ENCODE measurements at places on chromosomes 7 and 10.
A peak's percentile ranks its signal among the peaks of the same experiment; 100 is the strongest.

GRCh38 chr7:106472741-106473140 lies 188.0 kb upstream of the NAMPT start:
- no peak for DNase-seq

DNA sequence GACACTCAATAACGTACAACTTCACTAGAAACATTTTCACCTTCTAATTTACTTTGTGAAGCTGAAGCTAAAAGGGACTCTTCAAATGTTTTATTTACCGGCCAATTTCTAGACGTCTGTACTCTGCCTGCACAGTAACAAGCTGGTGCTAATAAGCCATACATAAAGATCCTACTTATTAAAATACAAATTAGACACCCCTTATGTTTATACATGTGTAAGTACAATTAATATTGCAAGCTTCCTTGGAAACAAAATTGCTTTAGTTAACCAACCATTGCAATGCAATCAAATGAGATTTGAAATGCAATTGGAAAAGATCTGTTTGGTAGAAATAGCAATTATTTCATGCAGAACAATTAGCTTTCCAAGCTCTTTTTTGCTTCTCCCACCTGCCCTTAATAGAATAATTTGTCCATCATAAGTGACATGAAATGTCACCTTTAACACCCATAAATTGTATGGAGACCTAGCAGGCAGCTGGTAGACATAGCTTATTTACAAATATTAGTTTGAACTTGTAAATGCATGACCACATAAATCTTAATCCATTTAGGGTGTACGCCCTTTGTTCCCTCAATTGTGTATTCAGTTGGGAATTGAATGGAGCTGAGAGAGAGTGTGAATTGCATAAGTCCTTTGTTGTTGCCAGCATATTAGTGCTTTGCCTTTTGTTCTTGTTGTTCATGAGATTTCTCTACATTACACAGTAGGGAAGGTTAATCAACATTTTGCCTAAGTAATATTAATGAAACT lies 277.1 kb downstream of the CACNA2D1 start:
- DNase-seq = no peak

GRCh38 chr10:102514487-102515311 lies 10.9 kb downstream of the SUFU start:
- DNase-seq = no peak

DNA sequence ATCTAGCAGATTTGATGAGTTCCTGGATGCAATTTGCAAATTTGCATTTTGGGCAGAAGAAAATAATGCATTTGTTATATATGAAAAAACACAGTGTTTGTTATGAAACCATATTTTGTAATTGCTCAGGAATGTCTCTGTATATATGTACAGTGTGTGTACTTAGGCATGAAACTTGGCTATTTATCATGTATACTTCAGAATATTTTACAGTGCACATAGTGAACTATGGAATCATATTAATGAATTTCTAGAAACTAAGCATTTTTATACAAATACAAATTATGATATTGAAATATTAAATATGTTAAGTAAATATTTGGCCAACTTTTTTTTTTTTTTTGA lies 107.5 kb downstream of the TWIST1 start:
- DNase-seq = no peak

- DNase-seq = peak; percentile 83
These were observed at the start of gene SLC37A3 for GRCh38 chr7:140397784-140398750. Gene SLC37A3, minus strand, starts transcription at chr7:140398530. Its CDS starts 16,004 bp downstream, at chr7:140382526.

DNA sequence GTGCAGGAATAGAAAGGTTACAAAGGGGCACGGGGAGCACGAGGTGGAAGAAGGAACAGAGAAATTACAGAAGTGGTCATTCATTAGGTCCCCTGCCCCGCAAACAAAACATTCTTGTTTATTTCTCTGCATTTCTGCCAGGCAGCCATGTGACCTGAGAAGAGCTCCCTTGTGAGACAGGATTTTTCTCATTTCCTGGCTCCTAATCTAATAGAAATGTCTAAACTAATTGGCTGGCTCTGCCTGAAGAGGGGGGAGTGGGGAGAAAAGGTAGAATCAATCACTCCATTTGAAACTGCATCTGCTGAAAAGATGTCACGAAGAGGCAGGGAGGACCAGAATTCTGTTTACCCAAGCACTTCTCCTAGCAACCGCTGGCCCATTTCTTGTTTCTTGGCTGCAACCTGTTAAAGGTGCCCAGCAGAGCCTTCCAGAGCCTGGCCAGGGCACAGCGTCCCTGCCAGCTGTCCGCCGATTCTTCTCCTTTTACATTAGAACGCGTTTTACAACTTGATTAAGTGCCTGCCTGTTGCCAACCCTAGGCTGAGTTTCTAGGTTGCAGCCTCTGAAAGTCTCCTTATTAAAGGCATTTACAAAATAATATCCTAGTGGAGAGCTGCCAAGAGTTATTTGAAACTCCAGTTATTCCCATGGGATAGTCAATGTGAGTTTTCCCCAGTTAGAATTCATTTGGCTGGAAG lies 1227.6 kb downstream of the TYW1 start:
- DNase-seq = no peak

DNA sequence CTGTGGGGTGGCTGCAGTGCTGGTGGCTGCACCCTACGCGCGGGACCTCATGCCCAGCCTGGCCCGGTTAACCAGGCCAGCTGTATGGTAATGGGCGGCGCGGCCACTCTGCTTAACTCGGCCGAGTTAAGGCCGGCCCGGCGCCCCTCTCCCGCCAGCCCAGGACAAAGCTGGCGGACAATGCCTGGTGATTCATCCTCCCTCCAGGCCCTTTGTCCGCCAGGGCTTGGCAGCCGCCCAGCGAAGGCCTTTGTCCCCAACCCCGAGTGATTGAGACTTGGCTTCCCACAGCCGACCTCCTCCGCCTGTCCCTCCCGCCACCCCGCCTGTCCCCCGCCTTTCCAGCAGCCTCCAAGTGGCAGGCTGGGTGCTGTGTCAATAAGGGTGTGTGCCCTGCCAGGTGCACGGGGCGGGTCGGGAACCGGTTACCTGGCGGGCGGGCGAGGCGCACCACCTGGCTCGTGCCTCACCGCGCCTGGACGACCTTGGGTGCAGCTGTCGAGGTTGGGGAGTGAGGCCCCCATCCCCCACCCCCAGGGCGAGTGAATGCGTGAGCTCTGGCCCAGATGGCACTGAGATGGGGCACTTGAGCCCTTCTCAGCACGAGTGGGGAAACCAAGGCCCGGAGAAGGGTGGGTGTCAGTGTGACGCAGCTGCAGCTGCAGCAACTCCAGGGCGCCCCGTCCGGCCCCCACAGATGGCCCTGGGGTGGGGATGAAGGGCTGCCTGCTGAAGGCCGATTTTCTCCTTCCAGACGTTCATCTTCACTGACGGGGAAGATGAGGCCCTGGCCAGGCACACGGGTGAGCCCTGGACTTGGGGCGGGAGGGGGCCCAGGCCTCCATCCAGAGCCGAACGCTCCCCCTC lies 4.6 kb downstream of the LFNG start:
- DNase-seq = no peak

GRCh38 chr10:126876456-126876855 lies 28.8 kb upstream of the DOCK1 start:
- no peak for DNase-seq

- no peak for DNase-seq
These were observed 258.3 kb downstream of the GATA3 start for GRCh38 chr10:8312781-8313180.

DNA sequence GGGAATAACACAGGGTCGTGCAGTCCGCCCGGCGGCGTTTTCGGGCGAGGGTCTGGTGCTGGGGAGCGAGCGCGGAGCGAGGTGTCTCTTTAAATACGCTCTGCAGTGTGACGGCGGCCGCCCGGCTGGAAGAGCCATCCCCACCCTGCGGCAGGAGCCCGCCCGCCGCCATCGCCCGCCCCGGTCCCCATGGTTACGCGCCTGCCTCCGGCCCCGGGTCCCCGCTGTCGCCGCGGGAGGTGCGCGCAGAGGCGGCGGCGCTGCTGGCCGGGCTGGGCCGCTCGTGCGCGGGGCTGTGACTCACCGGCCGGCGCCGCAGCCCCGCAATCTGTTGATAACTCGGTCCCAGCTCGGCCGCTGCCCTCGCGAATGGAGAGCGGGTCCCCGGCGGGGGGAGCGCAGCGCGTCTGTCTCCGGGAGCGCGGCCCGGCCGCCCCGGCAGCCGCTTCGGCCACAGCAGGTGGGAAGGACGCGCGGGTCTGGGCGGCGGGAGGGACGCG lies at the start of gene ADGRA1:
Gene ADGRA1 (plus strand): TSS at position 246 of the 500 bp plus-strand sequence. CDS start 986 bp downstream, outside the sequence.
- no peak for DNase-seq

GRCh38 chr7:40833888-40834234 lies 699.1 kb downstream of the SUGCT start:
- DNase-seq = no peak

DNA sequence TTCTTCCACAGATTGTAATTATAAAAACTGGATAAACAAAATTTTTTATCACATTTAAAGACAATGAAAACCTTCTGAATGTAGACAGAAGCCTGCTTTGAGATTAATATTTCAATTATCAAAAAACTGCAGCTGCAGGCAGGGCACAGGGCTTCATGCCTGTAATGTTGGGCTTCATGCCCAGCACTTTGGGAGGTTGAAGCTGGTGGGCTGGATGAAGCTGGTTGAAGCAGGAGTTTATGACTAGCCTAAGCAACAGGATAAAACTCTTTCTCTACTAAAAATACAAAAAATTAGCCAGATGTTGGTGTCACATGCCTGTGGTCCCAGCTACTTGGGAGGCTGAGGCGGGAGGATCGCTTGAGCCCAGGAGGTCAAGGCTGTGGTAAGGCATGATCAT lies 41.2 kb downstream of the PDZD8 start:
- DNase-seq = no peak

GRCh38 chr10:114723991-114724715 lies 66.1 kb upstream of the ABLIM1 start:
- DNase-seq = no peak

DNA sequence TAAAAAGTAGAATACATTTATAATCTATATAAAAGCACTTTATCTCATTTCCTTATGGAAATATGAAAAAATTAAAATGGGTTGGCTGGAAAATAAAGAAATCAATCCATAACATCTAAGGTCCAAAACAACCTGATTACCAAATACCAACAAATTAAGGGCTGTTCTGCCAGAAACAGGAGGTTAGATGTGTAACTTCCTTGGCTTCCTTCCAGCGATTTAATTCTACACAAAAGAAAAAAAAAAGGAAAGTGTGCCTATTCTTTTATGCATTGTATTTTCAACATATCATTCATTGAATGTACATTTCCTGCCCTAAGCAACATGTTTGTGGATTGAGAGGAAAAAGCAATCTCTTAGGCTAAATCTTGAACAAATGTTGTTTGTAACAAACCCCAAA lies 36.2 kb upstream of the USP6NL start:
- DNase-seq = no peak

DNA sequence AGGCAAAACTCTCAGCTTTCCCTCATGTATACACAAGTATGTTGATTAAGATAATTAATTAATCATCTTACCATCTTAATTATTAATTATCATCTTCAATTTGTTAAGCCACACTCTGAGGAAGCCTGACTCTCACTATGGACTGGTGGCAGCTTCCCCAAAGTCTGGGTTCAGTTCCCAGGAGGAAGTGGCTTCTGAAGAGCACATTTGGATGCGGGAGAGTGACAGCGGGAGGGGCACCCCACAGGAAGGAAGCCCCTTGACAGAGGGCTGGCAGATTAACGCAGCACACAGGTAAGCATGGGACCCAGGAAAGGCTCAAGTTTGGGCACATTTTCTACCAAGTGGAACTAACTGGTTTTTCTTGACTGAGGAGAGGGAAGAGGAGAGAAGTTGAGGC lies 13.4 kb upstream of the SLIT1 start:
- no peak for DNase-seq

- DNase-seq = no peak
These were observed 63.9 kb downstream of the CCDC71L start for GRCh38 chr7:106597014-106597413.

DNA sequence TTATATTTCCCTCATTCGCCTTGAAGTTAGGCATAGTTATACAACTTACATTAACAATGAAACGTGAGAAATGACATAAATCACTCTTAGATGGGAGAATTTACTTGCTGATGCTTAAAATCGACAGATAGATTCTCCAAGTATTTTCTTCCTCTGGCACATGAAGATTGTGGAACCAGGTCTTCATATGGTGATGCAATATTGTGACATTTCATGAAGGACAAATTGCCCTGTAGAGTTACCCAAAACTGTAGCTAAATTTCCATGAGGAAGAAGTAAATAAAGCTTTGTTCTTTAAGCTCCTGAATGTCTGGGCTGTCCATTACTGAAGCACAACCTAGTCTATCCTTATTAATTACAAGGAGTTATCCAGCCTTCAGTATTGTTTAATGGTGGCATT lies 353.1 kb downstream of the THSD7A start:
- no peak for DNase-seq

- DNase-seq = no peak
These were observed 4.6 kb downstream of the SH2B2 start for GRCh38 chr7:102291056-102291915.

GRCh38 chr7:152894295-152895170 lies 135.0 kb downstream of the ACTR3B start:
- DNase-seq = peak; percentile 27

DNA sequence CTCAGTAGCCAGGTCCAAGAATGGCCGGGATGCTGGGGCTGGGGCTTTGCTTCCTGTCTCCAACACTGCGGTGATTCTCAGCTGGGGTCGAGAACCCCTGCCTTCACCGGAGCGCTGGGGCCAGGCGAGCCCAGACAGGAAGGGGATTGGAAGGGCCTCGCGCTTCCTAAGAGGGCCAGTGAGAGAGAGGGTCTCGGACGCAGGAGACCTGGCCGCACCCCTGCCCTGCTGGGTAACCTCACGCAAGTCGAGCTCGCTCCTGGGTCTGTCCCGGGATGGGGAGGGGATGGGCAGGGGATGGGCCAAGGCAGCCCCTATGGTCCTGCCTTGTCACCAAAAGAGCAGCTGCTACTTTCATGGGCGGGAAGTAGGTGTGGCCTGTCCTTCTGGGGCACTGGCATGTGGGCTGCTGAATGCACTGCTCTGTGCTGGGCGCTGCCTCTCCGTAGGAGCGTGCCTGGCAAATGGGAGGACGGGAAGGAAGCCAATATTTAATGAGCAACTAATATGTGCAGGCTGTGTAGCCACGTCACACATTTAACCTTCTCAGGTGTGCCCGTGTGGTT lies 20.0 kb downstream of the KCNK18 start:
- DNase-seq = no peak

DNA sequence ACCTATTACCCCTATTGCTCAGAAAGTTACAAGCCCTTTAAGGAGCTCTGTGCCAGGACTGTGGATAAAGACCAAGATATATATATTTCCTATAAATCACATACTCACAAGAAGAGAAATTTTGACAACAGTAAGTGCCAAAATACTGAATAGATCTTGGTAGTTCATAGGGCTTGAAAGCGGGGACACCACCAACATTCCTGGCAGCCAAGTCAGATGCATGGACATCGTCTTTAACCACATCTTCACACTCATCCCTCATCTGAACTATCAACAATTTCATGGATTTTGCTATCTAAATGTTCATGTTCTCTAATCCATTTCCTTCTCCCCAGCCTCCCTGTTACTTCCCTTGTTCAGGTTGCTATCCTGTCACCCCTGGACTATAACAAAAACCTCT lies 67.5 kb upstream of the LRRC17 start:
- no peak for DNase-seq

GRCh38 chr10:7192831-7193361 lies 217.9 kb downstream of the SFMBT2 start:
- no peak for DNase-seq

- no peak for DNase-seq
These were observed 38.8 kb downstream of the TMEM270 start for GRCh38 chr7:73899731-73900142.

- no peak for DNase-seq
These were observed 868 bp downstream of the EMX2 start for GRCh38 chr10:117543225-117544003.

Data from iPS DF 6.9 (cell line).